ENCODE measurements at places on chromosomes 16 and 17.

DNA sequence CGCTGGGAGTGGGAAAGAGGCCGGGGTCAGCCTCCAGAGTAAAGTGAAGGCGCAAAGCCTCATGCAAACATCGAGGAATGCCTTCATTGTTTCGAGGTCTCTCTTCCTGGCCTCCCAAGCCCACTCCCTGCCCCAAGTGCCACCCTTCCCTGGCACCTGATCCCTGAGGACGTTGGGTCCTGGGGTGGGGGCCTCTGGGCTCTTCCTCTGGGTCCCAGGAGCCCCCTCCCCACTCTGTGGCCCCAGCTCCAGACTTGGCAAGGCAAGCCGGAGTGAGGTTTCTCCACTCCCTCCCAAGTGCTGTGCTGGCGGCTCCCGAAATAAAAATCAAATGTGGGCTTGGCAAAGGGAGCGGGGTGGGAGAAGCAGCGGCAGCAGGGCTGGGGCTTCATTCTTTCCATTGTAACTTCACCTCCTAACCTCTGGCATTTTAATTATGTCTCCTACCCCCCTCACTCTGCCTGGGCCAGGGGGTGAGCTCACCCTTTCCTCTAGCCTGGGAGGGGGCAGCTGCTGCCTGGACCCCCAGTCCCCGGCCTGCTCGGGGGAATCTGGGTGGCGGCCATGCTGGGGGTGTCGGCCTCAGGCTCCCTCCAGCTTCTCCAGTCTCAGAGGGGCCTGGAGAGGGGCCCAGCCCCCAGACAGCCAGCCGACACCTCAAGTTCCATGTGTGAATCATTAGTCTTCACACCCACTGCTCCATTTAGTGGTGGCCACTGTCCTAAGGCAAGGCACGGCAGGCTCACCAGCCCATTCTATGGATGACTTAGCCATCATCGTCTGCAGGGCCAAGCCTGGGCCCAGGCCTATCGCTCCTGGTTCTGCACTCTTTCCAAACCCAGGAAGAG, 14.6 kb upstream of the TMEM92 start:
- H3K27me3 ChIP-seq, result no peaks in the 10 kb centered on the region
- H3K4me1 ChIP-seq, result no peaks in the 10 kb centered on the region
- H3K27ac ChIP-seq, result no peak overlapping the region
- H3K4me3 ChIP-seq, result no peak overlapping the region

DNA sequence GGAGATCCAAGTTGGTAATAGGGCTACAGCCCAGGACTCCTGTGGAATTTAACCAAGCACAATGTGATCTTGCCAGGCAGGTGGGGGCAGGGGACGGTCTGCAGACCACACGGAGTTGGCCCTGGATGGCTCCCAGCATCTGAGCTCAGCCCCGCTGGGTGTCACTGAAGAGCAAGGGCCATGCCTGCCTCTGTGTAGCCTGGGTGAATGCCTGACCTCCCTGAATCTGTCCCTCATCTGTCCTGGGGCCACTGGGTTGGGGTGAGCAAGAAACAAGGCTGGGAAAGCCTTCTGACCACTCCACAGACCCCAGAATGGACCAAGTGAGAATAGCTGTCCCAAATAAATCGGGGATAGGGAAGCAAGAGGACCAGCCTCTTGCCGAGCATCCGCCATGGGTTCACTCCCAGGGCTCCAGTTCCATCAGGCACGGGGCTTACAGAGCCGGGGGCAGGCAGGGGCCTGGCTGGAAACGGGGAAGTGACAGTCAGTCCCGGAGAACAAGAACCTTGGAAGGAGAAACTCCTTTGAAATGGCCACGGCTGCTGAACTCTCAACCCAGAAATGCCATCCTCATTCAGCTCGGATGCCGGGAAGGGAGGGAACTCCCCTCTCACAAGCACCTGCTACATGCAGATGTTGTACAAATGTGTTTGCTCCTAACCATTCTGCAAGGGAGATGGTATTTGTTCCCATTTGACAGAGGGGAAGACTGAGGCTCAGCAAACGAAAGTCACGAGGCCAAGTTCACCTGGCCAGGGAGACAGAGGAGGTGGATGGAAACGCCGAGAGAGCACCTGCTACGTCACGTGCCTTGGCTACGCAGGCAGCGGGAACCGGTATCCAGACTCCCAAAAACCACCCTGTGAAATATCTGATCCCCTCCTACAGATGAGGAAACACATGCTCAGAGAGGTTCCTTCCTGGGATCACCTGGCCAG, 50.0 kb downstream of the RMI2 start:
- no peaks in the 10 kb centered on the region for H3K36me3 ChIP-seq
- H3K27me3 ChIP-seq, result no peaks in the 10 kb centered on the region
- no peaks in the 10 kb centered on the region for H3K4me1 ChIP-seq

GRCh38 chr17:67615011-67615561, 102.7 kb upstream of the NOL11 start:
- no peaks in the 10 kb centered on the region for H3K36me3 ChIP-seq
- no peak overlapping the region for H3K27ac ChIP-seq
- H3K27me3 ChIP-seq, result no peaks in the 10 kb centered on the region
- H3K4me3 ChIP-seq, result no peak overlapping the region
- no peak for DNase-seq

- H3K27me3 ChIP-seq, result no peaks in the 10 kb centered on the region
- no peaks in the 10 kb centered on the region for H3K4me1 ChIP-seq
- DNase-seq, result no peak
- H3K36me3 ChIP-seq, result peaks cover 42% of the 10 kb centered on the region
- H3K4me3 ChIP-seq, result no peak overlapping the region
Measured at GRCh38 chr17:83032781-83033180, 46.6 kb upstream of the METRNL start.

GRCh38 chr17:55564081-55564480, 52.8 kb upstream of the SMIM36 start:
- no peak overlapping the region for H3K4me3 ChIP-seq
- no peaks in the 10 kb centered on the region for H3K36me3 ChIP-seq
- no peak overlapping the region for H3K27ac ChIP-seq

DNA sequence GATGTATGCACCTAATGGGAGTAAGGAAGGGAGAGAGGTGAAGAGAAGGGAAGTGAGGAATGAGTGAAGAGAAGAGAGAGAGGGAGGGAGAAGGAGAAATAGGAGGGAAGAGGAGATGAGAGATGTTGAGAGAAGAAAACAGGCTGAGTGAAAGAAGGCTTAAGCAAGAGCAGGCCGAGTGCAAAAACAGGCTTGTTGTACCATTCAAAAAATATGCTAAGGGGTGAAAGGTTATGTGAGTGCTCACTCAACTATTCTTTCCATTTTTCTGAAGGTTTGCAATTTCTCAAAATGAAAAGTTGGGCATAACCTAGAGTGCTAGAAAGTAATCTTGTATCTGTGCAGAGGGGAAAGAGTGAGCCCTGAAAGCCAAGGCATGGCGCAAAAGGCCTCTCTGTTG, 22.9 kb downstream of the RPGRIP1L start:
- H3K36me3 ChIP-seq, result no peaks in the 10 kb centered on the region
- H3K27me3 ChIP-seq, result no peaks in the 10 kb centered on the region
- no peaks in the 10 kb centered on the region for H3K4me1 ChIP-seq
- no peak for DNase-seq
- H3K4me3 ChIP-seq, result no peak overlapping the region

- H3K36me3 ChIP-seq, result peaks cover 34% of the 10 kb centered on the region
- peak overlapping the region; percentile 87 for H3K27ac ChIP-seq
- H3K27me3 ChIP-seq, result no peaks in the 10 kb centered on the region
- no peak for DNase-seq
- H3K4me1 ChIP-seq, result peaks cover 86% of the 10 kb centered on the region
Measured at GRCh38 chr17:77464988-77465357, 324.2 kb downstream of the SEC14L1 start.

DNA sequence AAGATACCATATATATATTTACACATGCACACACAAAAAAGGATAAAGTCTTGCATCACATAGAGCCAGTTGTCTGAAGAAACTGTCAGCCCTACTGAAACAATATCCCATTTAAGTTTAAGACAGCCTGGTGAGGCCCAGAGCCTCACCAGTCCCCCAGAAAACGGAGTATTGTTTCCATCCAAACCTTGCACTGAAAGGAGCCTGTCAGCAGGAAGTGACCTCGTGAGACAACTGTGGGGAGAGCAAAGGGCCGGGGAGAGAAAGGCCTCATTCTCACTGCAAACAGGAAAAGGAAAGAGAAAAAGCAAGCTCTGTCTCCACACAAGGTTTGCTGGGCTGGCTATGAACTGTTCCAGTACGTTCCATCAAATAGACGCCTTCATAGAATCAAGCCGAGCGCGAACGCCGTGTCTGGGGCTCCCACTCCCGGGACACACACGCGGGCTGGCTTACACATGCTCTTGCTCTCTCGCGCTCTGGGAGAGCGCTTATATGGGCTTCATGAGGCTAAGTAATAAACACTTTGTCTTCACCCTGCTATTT, 44.4 kb upstream of the ZFHX3 start:
- H3K4me1 ChIP-seq, result peaks cover 5% of the 10 kb centered on the region
- no peaks in the 10 kb centered on the region for H3K27me3 ChIP-seq
- H3K36me3 ChIP-seq, result no peaks in the 10 kb centered on the region

- H3K27ac ChIP-seq, result no peak overlapping the region
- H3K27me3 ChIP-seq, result no peaks in the 10 kb centered on the region
- no peak for DNase-seq
- H3K36me3 ChIP-seq, result no peaks in the 10 kb centered on the region
Measured at GRCh38 chr16:28537076-28537475, 1.7 kb downstream of the NUPR1 start.

GRCh38 chr17:16352303-16352666, 984 bp downstream of the CENPV start:
- peak overlapping the region; percentile 55 for H3K4me3 ChIP-seq
- H3K36me3 ChIP-seq, result no peaks in the 10 kb centered on the region
- DNase-seq, result no peak
- peaks cover 21% of the 10 kb centered on the region for H3K27me3 ChIP-seq
- H3K27ac ChIP-seq, result no peak overlapping the region

DNA sequence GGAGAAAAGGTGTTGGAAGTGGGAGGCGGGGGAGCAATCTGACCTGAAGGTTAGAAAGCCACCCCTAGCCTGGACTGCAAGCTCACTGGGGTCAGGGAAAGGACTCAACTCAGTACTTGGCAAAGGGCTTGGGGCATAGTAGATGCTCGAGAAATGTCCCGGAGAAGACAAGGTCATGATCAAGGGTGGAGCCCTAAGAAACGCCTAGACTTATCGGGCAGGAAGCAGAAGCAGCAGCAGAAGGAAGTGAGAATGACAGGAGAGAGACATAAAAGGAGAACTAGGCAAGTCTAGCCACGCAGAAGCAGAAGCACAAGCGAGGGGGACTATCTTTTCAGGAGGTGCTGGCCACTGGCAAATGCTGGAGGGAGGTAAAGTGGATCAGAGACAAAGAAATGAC, 10.2 kb downstream of the COTL1 start:
- peaks cover 97% of the 10 kb centered on the region for H3K4me1 ChIP-seq
- DNase-seq, result peak; percentile 87
- H3K4me3 ChIP-seq, result no peak overlapping the region
- no peaks in the 10 kb centered on the region for H3K27me3 ChIP-seq
- peaks cover 73% of the 10 kb centered on the region for H3K36me3 ChIP-seq

- H3K36me3 ChIP-seq, result no peaks in the 10 kb centered on the region
- H3K4me1 ChIP-seq, result peaks cover 60% of the 10 kb centered on the region
- peak; percentile 45 for DNase-seq
Measured at GRCh38 chr16:88939245-88939971, 37.6 kb downstream of the CBFA2T3 start.

DNA sequence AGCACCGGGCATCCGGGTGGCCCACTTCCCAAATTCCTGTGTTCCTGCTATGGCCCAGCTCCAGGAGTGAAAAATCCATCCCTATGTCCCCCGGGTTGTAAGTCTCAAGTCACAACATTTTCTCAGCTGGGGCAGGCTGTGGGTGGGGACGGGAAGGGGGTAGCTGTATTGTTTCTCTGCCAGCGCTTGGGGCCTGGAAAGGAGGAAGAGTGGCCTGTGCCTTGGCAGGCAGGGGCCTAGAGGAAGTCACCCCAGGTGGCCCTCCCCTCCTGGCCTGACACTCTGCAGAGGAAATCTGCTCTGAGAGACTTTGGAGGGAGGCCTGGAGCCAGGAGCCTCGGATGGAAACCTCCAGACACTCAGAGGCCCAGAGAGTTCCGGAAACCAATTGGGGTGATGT, 10.6 kb upstream of the SCN4A start:
- no peak for DNase-seq
- H3K27me3 ChIP-seq, result no peaks in the 10 kb centered on the region
- H3K4me1 ChIP-seq, result peaks cover 34% of the 10 kb centered on the region
- H3K4me3 ChIP-seq, result no peak overlapping the region
- no peaks in the 10 kb centered on the region for H3K36me3 ChIP-seq

DNA sequence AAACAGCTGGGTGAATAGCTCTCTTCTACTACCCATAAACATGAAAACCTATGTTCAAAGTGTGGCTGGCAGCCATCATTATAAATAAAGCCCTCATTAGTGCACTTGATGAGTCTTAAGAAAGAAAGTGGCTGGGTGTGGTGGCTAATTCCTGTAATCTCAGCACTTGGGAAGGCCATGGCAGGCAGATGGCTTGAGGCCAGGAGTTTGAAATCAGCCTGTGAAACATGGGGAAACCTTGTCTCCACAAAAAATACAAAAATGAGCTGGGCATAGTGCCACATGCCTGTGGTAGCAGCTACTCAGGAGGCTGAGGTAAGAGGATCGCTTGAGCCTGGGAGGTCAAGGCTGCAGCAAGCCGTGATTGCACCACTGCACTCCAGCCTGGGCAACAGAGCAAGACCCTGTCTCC, 28.3 kb upstream of the APPBP2 start:
- no peak overlapping the region for H3K27ac ChIP-seq
- no peaks in the 10 kb centered on the region for H3K27me3 ChIP-seq
- no peaks in the 10 kb centered on the region for H3K4me1 ChIP-seq
- no peaks in the 10 kb centered on the region for H3K36me3 ChIP-seq
- no peak overlapping the region for H3K4me3 ChIP-seq

DNA sequence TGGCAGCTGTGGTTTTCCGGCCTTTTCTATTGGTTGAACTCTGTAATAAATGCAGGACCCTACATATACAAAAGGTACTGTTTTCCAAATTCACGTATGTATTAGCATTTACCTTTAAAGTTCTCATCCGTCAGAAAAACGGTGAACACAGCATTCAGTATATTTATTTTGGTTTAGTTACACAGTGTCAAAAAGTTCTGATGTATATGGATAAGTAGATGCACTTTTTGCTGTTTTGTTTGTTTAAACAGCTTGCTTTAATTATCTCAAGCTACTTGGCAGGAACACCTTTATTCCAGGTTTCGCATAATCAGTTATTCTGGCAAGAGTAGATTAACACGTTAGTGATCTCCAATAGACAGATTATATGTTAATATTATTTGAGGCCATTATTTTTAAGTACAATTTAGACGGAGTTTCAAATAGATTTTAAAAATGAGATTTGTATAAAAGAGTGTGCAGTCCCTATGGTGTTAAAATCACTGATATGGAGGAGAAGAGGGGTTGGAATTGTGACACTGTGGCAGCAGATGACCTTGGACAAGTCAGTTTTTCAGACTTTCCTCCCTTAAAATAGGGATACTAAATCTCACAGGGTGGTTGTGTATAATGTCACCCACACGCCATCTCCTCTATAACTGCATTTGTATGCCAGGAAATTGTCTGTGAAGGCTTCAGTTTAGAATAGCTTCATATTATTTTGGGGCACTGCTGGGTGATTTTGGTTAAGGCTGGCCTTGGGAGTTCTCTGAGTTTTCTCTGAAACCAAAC, 2.1 kb downstream of the HERPUD1 start:
- peak overlapping the region; percentile 94 for H3K4me3 ChIP-seq
- peaks cover 41% of the 10 kb centered on the region for H3K4me1 ChIP-seq
- H3K27me3 ChIP-seq, result no peaks in the 10 kb centered on the region
- peak overlapping the region; percentile 99 for H3K27ac ChIP-seq
- DNase-seq, result no peak

All from CD14-positive monocyte (primary cell).